ENCODE measurements at places on chromosomes 5 and 9.

GRCh38 chr9:4425319-4426045 is 64.8 kb upstream of the SLC1A1 start:
- DNase-seq, result no peak

DNA sequence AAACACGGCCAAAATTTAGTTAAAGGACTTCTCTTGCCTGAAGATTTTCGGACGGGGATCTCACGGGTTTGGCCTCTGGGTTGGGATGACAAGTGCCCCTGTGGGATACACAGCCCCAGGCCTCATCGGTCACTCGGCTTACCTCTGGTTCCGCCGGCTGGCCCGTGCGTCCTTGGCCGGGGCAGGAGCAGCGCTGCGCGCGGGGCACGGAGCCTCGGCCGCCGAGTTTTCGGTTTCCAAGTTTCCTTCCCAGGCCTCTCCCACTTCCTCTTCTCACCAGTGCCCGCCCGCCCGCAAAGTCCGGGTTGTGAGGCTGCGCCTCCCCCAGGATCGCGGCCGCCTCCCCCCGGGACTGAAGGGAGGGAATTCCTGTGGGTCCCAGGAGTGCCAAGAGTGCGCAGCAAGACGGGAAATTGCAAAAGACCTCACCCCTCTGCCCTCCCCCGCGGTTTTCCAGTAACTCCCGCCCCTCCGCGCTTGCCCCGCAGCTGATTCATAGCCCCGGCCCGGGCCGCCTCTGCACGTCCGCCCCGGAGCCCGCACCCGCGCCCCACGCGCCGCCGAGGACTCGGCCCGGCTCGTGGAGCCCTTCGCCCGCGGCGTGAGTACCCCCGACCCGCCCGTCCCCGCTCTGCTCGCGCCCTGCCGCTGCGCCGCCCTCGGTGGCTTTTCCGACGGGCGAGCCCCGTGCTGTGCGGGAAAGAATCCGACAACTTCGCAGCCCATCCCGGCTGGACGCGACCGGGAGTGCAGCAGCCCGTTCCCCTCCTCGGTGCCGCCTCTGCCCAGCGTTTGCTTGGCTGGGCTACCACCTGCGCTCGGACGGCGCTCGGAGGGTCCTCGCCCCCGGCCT is at the start of gene OSMR:
OSMR (plus strand) TSS at position 487 of the 853 bp plus-strand sequence. CDS start 23,033 bp downstream, outside the sequence.
- peak; percentile 98 for DNase-seq

GRCh38 chr9:98783518-98784226 is 12.7 kb downstream of the ANKS6 start:
- no peak for DNase-seq

DNA sequence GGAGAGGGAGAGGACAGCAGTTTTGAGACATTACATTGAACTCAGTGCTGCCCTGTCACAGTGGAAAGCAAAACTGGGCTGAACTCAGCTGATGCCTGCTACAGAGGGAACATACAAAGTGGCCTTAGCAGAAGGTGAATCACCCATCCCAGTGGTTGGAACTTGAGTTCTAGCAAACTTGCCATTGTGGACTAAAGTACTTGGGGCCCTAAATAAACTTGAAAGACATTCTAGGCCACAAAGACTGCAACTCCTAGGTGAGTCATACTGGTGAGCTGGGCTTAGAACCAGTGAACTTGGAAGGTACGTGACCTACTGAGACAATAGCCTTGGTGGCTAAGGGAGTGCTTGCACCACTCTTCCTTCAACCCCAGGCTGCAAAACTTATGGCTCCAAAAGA is 155.7 kb upstream of the RIOK2 start:
- no peak for DNase-seq

DNA sequence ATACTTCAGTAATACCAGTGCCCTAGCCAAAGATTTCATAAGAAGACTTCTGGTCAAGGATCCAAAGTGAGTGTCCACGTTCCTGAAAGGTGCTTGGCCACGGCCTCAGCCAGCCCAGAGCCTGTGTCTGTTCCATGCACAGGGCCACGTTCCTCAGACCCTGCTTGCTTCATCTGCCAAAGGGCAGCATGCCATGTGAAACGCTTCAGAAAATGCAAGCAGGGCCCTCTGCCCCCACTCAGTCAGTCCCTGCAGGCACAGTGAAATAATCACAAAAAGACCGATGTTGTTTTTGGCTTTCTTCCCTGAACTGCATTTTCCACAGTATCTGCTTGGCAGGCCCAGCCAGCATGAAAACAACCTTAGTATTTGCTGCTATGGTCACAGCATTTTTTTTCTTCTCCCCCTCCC is 85.5 kb upstream of the CTSL start:
- DNase-seq, result no peak

DNA sequence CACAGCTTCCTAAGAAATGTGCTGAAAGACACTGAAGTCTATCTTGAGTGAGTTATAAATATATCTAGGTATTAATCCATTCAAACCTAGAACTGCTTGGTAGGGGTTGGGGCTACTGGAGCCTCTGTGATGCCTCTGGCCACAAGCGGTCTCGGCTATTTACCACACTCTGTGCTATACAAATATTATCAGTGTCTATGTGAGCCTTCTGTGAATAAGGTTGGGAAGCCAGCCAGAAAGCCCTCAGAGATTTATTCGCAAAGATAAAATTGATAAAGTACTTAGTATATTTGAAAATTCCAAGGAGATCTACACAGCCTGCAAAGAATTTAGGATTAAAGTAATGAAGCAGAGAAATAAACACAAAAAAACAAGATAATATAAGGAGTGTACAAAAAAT is 41.4 kb downstream of the LIFR start:
- DNase-seq, result no peak

DNA sequence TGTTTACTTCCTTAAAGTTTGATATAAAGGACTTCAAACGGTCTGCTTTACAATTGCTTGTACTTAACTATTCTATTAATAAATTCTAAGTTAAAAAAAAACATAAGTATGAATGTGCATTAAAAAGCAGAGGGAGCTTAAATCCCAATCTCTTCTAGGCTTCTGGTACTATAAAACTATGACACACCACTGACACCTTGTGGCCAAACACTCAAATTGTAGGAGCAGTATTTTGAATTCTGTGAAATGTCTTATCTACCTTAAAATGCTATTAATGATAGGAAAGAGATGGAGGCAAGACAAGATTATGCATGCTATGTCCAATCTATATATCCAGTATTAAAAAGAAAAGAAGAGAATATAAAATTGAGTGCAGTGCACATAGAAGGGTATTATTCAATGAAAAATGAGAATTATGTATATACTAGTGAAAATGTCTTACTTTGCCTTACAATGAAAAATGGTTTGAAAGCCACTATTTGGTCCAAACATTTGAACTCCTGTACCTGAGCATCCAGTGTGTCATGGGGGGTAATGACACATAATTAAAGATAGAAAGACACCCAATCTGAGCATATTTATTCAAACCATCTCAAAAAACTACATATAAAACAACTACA is 87.6 kb downstream of the ERP44 start:
- peak; percentile 11 for DNase-seq

- no peak for DNase-seq
These were observed 17.3 kb downstream of the SCAMP1 start for GRCh38 chr5:78377718-78378105.

- DNase-seq, result no peak
These were observed 74.8 kb upstream of the PIK3R1 start for GRCh38 chr5:68140763-68141162.

GRCh38 chr9:99327667-99328066 is 105.6 kb downstream of the SEC61B start:
- no peak for DNase-seq

- no peak for DNase-seq
These were observed 7.9 kb downstream of the TICAM2 start for GRCh38 chr5:115594128-115595047.

Data from fibroblast of skin of left quadriceps (primary cell).